NT2/D1 (cell line): ENCODE measurements at places on chromosomes 5 and 9.

DNA sequence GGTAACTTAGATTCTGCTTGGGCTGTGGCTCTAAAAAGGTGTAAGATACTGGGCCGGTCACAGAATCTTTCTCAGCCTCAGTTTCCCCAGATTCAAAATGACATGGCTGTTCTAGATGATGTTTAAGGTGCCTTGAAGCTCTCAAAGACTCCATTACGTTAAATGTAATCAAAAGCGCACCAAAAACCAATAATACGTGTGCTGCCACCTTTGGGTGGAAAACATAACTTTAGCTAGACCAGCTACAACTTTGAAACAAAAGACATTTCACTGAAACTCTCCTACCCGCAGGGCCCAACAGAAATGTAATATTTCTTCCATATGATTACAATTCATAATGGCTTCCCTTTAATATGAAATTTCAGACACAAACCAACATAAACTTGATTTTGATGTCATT, 35.0 kb upstream of the PCSK5 start:
- peak; percentile 15 for DNase-seq

GRCh38 chr5:159409801-159410200, 79.5 kb upstream of the IL12B start:
- DNase-seq, result no peak

DNA sequence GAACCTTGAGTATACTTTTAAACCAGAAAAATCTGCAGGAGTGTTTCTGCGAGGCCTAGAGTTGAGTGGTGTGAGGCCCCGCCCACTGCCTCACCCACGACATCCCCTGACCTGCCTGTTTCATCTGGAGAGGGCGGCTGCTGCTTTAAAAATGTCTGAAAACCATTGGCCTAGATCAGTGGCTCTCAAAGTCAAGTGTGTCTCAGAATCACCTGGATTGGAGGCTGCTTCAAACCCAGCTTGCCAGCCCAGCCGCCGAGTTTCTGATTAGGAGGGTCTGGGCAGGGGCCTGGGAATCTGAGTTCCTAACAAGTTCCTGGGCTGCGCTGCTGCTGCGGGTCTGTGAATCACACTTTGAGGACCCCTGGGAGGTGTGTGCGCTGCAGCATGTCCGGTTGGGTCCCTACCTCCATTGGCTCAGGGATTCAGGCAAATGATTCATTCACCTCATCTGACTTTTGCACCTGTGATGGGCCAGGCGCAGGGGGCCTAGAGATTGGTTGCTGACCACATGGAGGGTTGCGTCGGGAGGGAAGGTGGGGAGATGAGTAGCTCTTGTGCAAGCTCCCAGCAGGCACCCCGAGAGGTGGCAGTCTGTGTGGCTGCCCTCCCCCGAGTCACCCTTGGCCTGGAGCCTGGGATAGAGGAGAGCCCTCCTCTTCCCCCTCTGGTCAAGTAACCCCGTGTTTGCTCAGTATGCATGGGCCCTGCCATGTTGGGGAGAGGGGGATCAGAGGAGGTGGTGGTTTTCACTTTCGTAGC, 27.6 kb upstream of the HMCN2 start:
- DNase-seq, result no peak

- no peak for DNase-seq
Measured at GRCh38 chr5:126628102-126628501, 27.4 kb downstream of the PHAX start.

DNA sequence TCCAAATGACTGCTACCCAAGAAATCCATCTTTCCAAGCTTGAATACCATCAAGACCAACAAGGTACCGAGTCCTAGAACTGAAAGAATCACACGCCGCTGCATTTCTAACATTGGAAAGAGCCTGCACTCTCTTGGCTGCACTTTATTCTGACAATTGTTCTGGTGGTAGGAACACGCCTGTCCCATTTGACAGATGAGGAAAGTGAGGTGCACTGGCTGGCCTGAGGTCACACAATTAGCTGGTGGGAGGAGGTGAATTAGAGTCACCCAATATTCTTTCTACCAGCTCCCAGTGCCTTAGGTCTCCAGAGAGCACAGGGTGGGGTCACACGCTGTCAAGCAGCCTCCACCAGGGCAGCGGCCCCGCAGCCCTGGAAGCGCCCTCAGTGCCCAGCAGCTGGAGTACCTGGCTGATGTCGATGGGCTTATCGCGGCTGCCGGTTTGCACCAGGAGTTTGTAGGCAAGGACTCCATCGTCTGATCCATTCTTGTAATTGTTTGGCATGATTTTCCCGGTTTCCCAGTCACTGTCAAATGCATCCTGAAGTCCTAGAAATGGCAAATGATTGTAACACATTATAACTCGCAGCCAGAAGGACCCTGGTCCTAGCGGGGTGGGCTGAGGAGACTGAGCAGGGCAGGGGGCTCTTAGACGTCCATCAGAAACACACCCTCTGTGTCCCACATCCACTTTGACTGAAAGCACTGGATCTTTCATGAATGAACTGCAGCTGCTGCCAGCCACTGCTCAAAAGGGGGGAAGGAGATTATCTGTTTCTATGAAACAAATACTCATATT, 55.1 kb downstream of the PTCH1 start:
- no peak for DNase-seq

GRCh38 chr5:63768221-63768620, 194.0 kb downstream of the HTR1A start:
- DNase-seq, result no peak

GRCh38 chr9:134716067-134716466, 74.5 kb downstream of the COL5A1 start:
- no peak for DNase-seq

DNA sequence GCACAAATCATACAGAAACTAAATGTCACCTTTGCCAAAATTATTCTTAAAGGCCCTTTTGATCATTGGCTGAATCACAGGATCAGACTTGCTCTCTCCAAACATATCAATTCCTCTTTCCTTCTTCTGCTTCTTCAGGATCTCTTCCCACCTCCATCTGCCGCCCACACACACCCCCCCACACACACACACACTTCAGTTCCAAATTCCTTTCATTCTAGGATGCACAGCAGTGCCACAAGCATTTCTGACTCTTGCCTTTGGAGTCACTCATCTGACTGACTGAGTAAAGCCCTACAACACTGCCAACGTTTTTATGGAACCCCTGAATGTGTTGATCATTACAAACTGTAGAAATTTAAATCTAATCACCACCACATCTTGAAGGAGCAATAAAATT, 22.9 kb downstream of the DNAH5 start:
- DNase-seq, result no peak

- DNase-seq, result no peak
Measured at GRCh38 chr5:109713453-109713852, 23.7 kb downstream of the MAN2A1 start.

DNA sequence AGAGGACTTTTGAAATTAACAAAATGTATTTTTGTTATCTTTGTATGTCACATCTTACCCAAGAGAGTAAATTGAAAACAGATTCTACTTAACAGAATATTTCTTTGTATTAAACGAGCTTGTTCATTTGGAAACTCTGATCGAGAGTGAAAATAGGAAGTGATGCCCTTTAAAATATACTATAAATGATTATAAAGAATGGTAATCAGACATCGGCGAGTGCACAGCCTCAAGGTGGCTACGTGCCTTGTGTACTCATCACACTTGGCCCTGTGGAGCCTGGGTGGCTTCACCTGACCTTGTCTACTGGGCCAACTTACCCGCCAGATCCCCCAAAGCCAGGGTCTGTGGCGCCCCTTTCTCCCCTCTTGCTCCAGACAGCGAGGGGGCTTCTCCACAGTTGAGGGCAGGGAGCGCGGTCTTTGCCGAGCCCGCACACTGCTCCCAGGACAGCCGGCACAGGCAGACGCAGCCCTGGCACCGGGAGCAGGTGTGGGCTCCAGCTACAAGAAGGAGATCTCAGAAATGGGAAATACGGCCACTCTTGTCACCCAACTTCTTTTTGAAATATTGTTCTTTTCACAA, 243.2 kb downstream of the CEMIP2 start:
- DNase-seq, result no peak

DNA sequence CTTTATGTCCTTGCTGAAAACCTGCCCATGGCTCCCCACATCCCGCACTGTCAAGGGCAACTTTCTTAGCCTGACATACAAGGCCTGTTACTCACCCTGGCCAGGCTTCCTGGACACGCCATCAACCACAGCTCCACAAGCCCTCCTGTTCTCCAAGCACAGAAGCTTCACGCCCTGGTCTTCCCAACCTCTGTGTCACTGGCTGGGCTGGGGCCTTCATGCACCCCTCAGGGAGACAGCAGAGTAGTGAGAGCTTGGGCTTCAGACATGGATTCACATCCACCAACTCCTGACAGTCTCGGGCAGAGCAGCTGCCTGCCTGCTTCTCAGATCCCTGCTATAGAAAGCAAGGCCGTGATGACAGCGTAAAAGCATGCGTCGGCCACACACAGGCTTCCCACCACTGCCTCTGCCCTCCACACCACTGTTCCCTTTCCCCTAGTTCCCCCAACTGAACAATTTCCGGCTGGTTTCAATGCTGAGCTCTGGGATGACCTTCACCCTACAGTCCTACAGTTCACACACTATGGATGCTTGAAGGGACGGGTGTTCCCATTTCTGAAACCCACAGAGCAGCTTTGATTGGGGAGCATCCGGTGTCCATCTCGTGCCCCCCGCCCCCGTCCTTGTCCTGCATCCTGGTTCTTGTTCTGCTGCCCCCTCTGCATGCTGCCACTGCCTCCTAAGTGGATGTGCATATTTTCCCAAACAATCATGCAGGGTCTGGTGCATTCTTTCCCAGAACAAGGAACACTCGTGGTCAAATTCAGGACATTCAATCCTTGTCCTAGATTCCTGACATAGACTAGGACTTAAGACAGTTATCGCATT, 33.4 kb upstream of the ADAMTS2 start:
- no peak for DNase-seq

- DNase-seq, result no peak
Measured at GRCh38 chr9:2039294-2040180, 24.4 kb downstream of the SMARCA2 start.

DNA sequence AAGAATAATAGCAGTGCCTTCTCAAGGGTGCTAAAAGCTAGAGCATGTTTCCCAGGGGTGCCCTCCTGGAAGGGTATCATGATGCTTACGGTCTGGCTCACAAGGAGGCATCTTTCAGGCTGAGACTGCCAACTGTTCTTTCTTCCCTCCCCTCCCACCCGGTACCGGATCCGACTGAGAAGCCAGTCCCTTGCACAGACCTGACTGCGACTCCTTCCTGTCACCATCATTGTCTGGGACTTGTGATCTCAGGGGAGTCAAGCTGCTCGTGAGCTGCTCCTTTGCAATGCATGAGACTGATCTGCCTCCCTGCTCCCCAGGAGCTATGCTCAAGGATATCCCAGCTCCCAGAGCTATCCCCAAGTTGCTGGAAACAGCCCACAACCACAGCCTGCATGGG, 170.8 kb downstream of the GADD45G start:
- DNase-seq, result no peak

- DNase-seq, result no peak
Measured at GRCh38 chr9:4349816-4350418, 50.0 kb upstream of the GLIS3 start.

GRCh38 chr9:114090798-114091197, 8.3 kb downstream of the KIF12 start:
- no peak for DNase-seq

- DNase-seq, result peak; percentile 78
Measured at GRCh38 chr9:75001719-75002421, 26.2 kb downstream of the CARNMT1 start.

GRCh38 chr5:76384189-76384588, 18.9 kb upstream of the IQGAP2 start:
- DNase-seq, result no peak

DNA sequence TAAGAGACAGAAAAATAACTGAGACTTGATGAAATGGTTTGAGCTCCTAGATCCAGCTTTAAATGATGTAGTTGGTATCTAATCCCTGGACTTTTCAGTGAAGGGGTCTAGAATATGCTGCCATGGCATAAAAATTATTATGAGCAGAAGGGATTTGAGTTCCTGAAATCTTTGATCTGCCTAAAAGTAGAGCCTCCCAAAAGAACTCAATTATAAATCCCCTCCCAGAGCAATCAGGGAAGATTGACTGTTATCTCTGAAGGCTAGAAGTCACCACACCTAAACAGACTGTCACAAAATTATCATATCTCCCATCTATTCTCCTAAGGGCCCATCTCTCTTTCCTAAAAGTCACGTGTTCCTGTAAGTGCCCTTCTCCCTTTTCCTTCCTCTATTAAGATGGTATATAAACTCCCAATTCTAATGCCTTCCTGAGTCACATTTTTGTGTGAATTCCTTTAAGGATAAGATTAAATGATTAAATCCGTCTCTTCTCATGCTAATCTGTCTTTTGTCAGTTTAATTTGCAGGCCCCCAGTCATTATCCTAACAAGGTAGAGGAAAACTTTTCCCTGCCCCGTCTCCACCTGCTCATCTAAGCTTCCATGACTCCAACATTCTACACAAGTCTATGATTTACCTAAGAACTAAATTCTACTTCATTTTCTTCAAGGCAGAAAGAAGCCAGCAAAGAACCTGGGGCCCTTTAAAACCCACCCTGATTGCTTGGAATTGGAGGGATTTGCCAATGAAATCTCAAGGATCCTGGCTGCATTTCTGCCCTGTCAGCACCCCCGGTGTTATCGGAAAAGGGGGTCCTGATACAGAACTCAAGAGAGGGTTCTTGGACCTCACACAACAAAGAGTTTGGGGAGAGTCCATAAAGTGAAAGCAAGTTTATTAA, 47.1 kb upstream of the PWWP2A start:
- peak; percentile 74 for DNase-seq
